ENCODE measurements at places on chromosomes 5 and 9. TPM values are rescaled to one million over a fixed set of nuclear protein-coding genes. Genes with fewer than 3 reads are reported as not detected.

NXNL2 gene
- 0.23 TPM for total RNA-seq

OR1J2 gene
- total RNA-seq: not detected

PCDHGB7 gene
- total RNA-seq: 4.1 TPM

EQTN gene
- total RNA-seq: 0.78 TPM

N4BP3 gene
- 3.0 TPM for total RNA-seq

RGMB gene
- 22.3 TPM for total RNA-seq

PCDHA6 gene
- not detected for total RNA-seq

C6 gene
- not detected for total RNA-seq

CDC14B gene
- total RNA-seq: 9.3 TPM

SLC27A6 gene
- total RNA-seq: 0.35 TPM

RMRP gene
- total RNA-seq: 7,542 TPM

FGF1 gene
- 2.0 TPM for total RNA-seq

PAEP gene
- not detected for total RNA-seq

Measured in airway epithelial cell (primary cell).